ENCODE measurements at places on chromosomes 1 and 21.

DNA sequence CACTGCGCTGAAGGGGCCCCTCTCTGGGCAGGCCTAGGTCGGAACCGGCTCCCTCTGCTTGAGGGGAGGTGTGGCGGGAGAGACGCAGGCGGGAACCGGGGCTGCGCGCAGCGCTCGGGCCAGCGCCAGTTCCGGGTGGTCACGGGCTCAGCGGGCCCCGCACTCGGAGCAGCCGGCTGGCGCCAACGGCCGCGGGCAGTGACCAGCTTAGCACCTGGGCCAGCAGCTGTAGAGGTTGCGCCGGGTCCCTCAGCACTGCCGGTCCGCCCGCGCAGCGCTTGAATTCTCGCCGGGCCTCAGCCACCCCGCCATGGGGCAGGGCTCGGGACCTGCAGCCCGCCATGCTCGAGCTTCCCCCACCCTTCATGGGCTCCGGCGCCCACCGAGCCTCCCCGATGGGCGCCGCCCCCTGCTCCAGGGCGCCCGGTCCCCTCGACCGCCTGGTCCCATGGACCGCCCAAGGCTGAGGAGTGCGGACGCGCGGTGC lies 254.6 kb downstream of the COL11A1 start:
- no peaks in the 10 kb centered on the region for H3K27me3 ChIP-seq
- H3K27ac ChIP-seq, result no peak overlapping the region
- H3K4me3 ChIP-seq, result no peak overlapping the region
- no peaks in the 10 kb centered on the region for H3K36me3 ChIP-seq
- DNase-seq, result no peak

GRCh38 chr1:209692745-209693504 lies 11.7 kb upstream of the HSD11B1 start:
- H3K36me3 ChIP-seq, result no peaks in the 10 kb centered on the region
- no peak for DNase-seq
- peaks cover 7% of the 10 kb centered on the region for H3K4me1 ChIP-seq
- no peak overlapping the region for H3K4me3 ChIP-seq

DNA sequence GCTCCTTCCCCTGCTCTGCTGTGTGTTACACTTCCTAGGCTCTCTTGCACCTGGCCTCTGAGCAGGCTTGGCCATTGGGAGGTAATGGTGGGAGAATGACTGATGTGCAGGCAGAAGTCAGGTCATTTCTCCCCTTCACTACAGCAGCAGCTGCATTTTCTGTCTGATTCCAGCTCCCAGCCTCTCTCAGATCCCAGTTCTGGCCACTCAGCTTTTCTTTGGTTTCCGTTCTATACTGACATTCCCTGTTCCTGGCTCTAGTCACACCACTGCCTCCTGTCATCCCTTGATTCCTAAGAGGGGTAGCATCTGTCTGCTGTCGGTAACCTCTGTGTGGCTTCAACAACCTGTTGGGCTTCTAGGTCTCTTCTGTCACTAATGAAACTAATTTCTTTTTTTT lies 127.7 kb upstream of the HOOK1 start:
- no peak overlapping the region for H3K4me3 ChIP-seq
- H3K36me3 ChIP-seq, result no peaks in the 10 kb centered on the region
- peaks cover 3% of the 10 kb centered on the region for H3K4me1 ChIP-seq
- DNase-seq, result peak; percentile 74

DNA sequence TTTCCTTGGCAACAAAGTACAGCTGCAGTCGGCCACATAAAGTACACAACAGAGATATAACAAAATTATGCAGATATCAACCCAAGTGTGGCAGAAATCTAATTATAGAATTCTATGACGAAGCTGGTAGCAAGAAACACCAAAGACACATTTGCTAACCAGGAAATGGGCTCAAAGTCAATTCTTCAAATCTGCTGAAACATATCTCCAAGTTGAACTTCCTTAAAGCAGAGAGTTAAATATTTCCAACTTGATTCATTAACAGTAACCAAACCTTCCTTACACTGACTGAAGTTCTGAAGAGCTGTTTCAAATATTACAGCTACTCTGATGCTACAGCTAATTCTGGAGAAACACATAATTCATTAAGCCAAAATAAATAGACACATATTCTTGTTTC lies 67.6 kb upstream of the SDC3 start:
- H3K27me3 ChIP-seq, result no peaks in the 10 kb centered on the region
- no peak overlapping the region for H3K4me3 ChIP-seq
- H3K27ac ChIP-seq, result no peak overlapping the region

DNA sequence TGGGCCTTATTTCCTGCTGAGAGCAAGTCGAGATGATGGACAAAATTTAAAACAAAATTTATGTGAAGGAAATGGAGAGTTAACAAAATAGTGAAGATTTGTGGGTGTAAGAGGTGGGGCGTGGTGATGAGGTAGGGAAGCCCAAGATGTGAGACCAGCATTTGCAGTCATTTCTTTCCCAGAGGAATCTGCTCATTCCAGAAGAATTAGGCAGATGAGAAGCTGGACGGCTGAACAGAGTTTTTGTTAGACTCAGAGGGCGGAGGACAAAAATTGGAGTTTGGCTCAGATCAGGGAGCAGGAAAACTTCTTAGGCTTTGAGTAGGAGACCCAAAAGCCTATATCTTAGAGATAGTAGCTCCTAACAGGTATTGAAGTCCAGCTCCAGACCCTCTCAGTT lies 65.3 kb downstream of the CAMTA1 start:
- H3K4me1 ChIP-seq, result no peaks in the 10 kb centered on the region
- H3K27ac ChIP-seq, result no peak overlapping the region
- H3K4me3 ChIP-seq, result no peak overlapping the region
- no peaks in the 10 kb centered on the region for H3K27me3 ChIP-seq
- DNase-seq, result no peak
- H3K36me3 ChIP-seq, result no peaks in the 10 kb centered on the region

DNA sequence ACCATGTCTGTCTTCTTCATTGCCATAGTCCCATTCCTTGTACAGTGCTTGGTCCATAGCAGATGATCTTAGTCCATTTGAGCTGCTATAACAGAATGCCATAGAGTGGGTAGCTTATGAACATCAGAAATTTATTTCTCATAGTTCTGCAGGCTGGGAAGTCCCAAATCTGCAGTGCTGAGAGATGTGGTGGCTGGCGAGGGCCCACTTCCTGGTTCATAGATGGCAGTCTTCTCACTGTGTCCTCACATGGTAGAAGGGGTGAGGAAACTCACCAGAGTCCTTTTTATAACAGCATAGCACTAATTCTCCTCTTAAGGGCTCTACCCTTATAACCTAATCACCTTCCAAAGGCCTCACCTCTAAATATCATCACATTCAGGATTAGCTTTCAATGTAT lies 23.1 kb upstream of the RAP1A start:
- peak; percentile 84 for DNase-seq
- H3K27me3 ChIP-seq, result no peaks in the 10 kb centered on the region
- no peak overlapping the region for H3K4me3 ChIP-seq
- no peaks in the 10 kb centered on the region for H3K36me3 ChIP-seq
- H3K27ac ChIP-seq, result peak overlapping the region; percentile 78
- H3K4me1 ChIP-seq, result peaks cover 41% of the 10 kb centered on the region
